ENCODE measurements at places on chromosomes 7 and 10.

DNA sequence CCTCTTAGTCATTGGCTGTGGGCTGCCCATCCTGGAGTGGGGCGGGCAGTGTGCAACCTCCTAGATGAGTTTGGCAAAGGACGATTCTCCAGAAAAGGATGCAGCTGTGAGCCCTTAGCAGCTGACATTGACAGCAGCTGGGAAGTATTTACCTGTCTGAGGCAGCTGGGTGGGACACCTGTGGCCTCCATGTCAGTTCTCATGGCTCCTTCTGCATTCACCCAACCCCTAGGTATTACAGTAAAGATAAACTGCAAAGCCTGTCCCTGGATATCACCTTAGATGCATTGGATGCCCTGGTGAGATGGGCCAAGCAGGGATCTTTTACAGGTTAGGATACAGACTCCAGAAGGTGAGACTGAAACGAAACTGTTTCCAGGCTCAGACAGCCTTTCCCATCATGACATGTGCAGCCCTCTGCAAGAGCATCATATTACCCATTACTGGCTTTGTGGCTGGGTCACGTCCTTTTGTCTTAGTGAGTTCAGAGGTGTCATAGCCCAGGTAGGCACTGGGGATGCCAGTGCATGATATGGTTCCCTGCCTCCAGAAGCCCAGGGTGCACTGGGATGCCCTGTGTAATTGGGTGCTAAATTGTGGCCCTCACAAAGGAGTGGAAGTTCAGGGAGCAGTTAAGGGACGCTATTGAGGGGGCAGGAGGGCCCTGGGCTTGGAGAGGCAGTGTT, 28.9 kb downstream of the MINDY4 start:
- no peak for DNase-seq

DNA sequence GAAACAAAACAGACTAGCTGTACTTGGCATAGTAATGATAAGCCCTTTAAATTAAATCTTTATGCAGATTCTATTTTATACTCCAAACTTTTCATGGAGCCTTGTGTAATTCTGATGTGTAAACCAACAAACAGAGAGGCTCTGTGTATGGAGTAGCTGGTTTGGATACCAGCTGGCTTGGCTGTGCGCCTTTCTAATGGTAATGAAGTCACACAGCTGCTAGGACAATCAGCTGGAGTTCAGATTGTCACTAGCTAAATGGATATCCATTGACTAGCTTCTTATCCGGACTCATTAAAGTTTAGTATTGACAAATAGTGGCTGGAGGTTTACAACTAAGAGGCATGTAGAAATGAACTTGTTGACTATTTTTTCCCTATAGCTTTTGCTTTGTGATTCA, 398.4 kb downstream of the DGKB start:
- no peak for DNase-seq

GRCh38 chr10:89241486-89242344, 9.9 kb downstream of the LIPA start:
- DNase-seq: no peak

DNA sequence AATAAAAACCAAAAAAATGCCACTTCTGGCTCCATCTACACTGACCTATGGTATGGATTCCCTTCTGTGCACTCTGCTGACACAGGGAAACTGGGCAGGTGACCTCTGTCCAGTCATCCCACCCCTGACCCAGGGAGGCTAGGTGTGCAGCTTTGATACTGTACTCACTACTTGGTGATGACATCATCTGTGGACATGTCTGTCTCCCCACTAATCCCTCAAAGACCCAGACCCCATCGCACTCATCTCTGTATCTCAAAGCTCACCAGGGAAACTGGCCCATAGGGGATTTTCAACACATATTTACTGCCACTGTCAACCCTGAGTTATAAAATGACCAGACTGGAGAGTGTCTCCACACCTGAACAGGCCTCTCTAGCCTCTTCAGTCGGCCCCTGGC, 10.6 kb downstream of the SGMS1 start:
- DNase-seq: no peak

DNA sequence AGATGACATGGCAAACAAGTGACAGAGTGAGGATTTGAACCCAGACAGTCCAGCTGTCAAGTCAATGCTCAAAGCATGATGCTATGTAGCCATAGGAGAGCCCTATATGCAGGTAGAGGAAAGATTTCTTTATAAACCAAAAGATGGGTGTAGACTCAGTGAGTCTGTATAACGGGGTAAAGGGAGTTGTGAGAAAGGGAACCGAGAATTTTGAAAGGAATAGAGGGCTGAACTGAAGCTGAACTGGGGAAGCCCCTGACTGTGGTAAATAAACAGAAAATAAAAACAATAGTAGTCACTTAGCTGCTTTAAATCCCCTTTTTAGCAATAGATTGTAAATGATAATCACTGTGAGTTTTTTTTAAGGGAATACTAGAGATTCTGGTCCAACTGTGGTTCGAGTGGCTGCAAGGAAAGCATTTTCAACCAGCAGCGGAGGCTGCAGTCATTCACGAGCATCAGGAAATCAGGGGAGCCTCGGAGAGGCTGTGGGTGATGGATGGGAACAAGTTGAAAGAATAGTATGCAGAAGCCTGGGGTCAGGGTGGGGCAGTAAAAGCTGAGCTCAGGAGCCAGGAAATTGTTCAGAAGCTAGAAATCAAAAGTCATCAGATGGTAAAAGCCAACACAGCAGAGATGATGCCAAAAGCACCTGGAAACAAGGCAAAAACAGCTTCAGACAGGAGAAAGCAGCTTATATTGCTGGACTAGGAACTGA, 393.5 kb downstream of the GFRA1 start:
- no peak for DNase-seq

DNA sequence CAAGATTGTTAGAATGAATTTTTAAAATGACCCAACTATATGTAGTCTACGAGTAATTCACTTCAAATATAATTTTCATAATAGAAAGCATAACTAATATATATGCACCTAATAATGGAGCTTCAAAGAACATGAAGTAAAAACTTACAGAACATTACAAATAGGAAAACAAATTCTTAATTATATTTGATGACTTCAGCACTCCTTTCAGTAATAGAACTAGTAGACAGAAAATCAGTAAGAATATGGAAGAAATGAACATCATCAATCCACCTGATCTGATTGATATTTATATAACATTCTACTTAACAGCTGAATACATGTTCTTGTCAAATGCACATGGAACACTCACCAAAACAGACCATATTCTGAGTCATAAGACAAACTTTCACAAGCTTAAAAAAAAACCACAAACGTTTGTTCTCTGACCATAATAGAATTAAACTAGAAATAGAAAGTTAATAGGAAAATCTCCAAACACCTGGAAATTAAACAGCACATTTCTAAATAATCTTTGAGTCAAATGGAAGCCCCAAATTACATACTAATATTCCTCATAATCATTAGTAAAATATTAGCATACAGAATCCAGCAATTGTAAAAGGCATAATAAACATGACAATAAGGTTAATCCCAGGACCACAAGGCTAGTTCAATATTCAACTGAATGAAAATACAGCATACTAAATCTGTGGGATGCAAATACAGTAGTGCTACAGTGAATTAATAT, 48.0 kb downstream of the BRAF start:
- peak; percentile 29 for DNase-seq

DNA sequence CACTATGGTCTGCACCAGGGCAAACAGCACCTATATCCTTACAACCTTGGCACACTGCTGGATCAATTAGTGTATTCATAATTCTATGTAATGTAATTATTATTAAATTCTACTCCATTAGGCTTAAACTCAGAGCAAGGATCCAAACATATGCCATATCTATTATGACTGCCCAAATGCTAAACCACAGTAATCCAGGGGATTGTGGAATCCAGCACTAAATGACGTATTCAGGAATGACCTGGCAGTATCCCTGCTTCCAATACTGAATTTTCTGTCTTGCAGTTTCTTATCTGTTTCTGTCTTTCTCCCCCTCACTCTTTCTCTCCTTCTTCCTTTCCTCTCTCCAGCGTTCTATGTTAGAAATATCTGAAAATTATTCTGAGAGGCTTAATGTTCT, 16.5 kb upstream of the UBE2D1 start:
- DNase-seq: no peak

- no peak for DNase-seq
Measured at GRCh38 chr7:33511778-33512177, 382.4 kb downstream of the BBS9 start.

DNA sequence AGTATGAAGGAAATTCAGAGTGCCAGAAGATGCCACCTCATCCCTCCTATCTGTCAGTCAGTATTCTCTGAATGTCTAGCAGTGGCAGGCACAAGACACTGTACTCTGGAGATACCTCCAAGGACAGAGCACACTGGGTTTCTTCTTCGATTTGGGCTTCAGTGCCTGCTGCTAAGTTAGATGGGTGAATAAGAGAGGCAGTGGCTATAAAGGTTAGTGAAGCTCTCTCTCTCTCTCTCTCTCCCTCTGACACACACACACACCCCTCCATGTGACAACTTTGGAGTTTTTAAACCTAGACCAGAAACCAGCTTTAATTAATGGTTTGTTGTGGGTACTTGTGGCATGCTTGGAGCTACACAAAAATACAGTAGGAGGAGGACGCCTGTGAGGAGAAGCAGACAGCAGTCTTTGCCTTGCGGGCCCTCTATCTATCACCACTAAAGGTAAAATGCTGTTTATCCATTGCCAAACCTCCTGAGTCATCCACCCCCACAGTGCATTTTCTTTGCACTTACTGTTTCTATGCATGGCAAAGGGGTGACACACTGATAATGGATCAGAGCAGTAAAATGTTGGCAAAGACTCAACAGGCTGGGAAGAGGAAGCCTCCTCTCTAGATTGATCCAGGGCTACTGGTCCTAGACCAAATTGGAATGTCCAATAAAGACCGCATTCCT, 102.5 kb downstream of the TRIL start:
- DNase-seq: peak; percentile 87

DNA sequence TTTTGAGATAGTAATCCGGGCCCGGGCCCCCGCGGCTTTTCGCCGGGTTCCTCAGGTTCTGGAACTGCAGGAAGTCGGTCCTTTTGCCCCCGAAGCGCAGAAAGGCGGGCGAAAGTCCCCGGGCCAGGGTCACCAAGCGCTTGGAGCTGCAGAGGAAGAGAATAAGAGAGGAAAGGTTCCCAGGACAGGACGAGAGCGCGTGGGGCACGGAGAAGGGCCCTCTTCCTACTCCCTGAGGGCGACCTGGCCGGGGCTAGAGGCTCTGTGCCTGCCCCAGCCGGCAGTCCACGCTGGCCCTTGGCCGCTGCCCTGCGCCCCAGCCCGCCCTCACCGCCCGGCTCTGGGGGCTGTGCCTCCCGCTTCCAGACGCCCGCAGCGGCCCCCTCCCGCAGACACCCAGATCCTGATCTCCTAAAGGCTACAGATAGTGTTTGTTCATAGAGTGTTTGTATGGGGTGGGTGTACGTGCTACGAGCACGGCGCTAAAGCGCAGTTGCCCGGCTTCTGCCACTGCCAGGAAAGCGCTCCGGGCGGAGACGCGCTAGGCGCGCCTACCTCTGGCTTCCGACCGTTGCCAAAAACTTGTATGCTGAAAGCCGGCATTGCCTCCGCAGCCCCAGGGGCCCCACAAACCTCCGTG, 3.2 kb downstream of the HPSE2 start:
- DNase-seq: no peak

- DNase-seq: no peak
Measured at GRCh38 chr10:118584181-118584954, 11.1 kb downstream of the PRLHR start.

DNA sequence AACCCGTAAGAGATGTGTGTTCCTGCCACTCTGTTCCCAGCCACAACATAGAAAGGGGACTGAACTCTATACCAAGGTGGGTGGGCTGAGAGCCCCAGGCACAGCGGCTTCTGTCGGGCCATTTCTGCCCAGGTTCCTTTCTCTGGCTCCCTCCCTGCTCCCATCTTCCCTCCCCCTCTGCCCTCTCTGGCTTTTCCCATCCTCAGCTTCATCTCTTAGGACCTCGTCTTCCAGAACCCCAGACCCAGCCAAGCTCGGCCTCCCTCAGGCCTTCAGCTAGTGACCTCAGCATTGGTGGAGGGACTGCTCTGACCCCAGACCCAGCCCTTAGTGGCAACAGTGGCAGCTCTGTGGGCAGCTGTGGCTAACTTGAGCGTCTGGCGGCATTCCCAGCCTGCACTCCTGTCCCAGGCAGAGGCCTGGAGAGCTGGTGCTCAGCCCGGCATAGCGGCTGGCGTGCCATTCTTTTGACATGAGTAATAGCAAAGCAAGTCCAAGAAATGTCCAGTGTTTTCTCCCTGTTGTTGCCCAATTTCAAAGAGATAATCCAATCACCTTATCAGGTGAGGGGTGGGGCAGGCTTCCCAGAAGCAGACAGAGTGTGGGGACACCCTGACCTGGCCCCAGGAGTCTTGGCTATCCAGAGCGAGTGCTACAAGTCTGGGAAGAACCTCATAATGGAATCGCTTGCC, 15.9 kb downstream of the PTPRE start:
- DNase-seq: no peak

- DNase-seq: peak; percentile 26
Measured at GRCh38 chr7:98284335-98285036, 3.0 kb downstream of the BRI3 start.

DNA sequence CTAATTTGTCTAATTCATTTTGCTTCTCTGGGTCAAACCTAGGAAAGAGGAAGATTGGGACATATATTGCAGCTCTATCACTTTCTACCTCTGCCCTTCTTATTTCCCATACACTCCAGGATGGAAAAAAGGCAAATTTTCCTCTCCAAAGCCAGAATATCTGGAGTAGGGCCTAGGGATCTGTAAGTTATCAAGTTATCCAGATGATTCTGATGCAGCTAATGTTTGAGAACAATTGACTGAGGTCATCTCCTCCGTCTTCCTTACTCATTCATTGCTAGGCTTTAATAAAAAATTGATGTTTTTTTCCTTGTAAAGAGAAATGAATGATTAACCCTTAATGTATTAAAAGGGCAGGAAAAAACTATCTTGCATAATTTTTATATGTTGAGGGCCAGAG, 211.9 kb upstream of the GLI3 start:
- no peak for DNase-seq

DNA sequence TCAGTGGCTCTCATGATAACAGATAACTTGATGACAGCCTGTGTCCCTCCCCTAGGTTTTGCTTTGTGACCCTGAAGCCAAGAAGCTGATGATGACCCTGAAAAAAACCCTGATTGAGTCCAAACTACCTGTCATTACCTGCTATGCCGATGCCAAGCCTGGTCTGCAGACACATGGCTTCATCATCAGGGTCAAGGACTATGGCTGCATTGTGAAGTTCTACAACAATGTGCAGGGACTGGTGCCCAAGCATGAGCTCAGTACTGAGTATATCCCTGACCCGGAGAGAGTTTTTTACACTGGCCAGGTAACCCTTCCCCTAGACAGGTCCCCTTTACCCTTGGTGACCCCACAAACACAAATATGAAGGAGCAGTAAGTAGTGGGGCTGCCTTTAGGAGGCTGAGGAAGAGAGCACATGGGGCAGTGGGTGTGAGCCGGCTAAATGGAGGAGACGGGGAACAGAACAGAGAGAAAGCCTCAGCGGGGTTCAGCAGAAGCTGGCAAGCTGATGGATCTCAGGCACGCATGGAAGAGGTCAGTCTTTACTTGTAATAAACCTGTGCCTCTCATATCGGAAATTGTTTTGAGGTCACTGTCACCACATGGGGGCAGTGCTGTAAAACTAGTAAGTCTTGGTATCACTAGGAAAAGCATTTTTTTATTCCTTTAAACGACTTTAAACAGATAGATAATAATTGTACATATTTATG, 20.2 kb downstream of the PDCD11 start:
- DNase-seq: peak; percentile 12

- no peak for DNase-seq
Measured at GRCh38 chr10:35079763-35080162, 10.4 kb downstream of the CUL2 start.

Measured in HFF-Myc (cell line).